Progenitor cell of endocrine pancreas (in vitro differentiated cells): ENCODE measurements at places on chromosomes 3 and 15. TPM values are rescaled to one million over a fixed set of nuclear protein-coding genes. Genes with fewer than 3 reads are reported as not detected.

- no peak for DNase-seq
These were observed 29.9 kb downstream of the POLQ start for GRCh38 chr3:121515862-121516261.

DNA sequence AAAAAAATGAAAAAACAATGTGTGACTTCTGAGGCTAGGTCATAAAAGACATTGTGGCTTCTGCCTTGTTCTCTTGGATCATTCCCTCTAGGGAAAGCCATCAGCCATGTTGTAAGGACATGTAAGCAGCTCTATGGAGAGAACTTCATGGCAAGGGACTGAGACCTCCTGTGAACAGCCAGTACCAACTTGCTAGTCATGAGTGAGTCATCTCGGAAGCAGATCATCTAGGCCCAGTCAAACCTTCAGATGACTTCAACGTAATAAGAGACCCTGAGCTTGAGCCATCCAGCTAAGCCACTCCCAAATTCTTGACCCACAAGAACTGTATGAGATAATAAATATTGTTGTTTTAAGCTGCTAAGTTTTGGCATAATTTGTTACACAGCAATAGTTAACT, 4.9 kb downstream of the MON1A start:
- no peak for DNase-seq

GRCh38 chr15:55289746-55290527, at the start of gene RAB27A:
Gene RAB27A (minus strand): TSS chr15:55289813. CDS start chr15:55234934, 54,879 bp downstream.
- peak; percentile 62 for DNase-seq

DNA sequence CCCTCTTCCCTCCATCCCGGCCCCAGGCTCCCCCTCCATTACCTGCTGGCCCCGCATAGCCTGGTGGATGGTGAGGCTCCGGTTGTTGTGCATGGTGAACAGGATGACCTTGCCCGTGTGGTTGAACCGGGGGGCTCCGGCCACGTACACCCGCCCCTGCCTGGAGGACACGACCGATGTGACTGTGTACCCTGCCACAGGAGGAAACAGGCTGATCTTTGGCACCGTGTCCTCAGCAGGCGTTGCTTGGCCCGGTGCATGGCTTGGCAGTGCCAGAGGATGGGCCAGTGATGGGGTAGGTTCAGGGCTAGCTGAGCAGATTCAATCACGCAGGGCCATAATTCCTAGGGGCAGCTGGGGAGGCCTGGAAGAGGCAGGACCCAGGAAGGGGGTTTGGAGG, 58.1 kb downstream of the FEM1B start:
- no peak for DNase-seq

- DNase-seq, result no peak
These were observed 280.5 kb downstream of the GAP43 start for GRCh38 chr3:115903843-115904242.

GRCh38 chr3:118436697-118437262, 597.9 kb downstream of the IGSF11 start:
- no peak for DNase-seq

GRCh38 chr15:50687302-50687902, 805 bp upstream of the TRPM7 start:
- DNase-seq, result no peak

- DNase-seq, result no peak
These were observed 33.4 kb upstream of the RAD18 start for GRCh38 chr3:8996681-8997121.

- DNase-seq, result no peak
These were observed 82.3 kb downstream of the ST6GAL1 start for GRCh38 chr3:187012609-187013051.

GRCh38 chr3:129689036-129689435, 82.6 kb upstream of the PLXND1 start:
- no peak for DNase-seq

DNA sequence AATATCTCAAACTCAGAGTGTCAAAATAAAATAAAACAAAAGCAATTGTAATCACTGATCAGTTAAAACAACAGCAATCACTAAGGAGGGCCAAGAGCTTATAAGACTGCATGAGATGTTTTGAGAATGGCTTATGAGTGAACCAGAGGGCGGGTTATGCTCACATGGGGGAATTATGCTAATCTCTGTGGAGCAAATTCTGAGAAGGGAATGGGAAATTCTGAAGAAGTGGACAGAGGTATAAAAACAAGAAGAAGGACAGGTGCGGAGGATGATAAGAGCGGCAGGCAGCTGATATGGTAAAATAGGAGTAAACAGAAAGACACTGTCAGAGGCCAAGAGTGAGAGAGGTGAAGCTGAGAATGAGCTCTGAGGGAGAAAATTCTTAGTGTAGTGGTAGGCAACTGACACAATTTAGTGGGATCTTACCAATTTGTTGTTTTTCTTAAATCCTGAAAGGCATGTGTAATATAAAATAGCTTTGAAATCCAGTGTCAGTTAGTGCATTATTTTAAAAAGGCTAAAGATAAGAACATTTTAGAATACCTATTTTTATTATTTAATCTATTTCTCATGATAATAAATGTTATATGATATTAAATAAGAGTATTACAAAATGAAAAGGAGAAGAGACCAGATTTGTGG, 133.8 kb downstream of the SPATA16 start:
- no peak for DNase-seq

- no peak for DNase-seq
These were observed 465.4 kb upstream of the THBS1 start for GRCh38 chr15:39115379-39116057.

GRCh38 chr3:102533784-102534183, 99.0 kb downstream of the ZPLD1 start:
- DNase-seq, result no peak

GRCh38 chr15:35669432-35670045, 123.6 kb upstream of the DPH6 start:
- no peak for DNase-seq

GRCh38 chr3:147760085-147760484, 350.9 kb downstream of the ZIC1 start:
- no peak for DNase-seq

DNA sequence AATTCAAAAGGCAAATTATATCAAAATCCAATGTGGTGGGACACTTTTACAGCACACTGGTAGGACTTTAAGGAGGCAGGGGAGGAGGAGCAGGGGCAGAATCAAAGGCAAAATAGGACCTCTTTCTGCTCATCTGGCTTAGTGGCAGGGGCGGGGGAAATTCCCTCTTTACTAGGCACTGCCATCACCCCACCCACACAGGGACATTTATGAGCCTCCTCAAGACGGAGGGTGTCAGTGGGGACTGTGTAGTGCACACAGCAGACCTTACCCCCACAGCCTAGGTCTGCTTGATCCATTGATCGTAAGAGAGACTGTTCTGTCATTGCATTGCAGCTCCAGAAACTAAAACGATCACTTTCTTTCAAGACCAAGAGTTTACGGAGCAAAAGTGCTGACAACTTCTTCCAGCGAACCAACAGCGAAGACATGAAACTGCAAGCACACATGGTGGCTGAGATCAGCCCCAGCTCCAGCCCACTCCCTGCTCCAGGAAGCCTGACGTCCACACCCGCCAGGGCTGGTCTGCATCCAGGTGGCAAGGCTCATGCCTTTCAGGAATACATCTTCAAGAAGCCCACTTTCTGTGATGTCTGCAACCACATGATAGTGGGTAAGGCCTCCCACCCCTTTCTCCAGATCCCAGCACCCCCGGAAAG, 62.9 kb downstream of the STAC start:
- DNase-seq, result no peak

DNA sequence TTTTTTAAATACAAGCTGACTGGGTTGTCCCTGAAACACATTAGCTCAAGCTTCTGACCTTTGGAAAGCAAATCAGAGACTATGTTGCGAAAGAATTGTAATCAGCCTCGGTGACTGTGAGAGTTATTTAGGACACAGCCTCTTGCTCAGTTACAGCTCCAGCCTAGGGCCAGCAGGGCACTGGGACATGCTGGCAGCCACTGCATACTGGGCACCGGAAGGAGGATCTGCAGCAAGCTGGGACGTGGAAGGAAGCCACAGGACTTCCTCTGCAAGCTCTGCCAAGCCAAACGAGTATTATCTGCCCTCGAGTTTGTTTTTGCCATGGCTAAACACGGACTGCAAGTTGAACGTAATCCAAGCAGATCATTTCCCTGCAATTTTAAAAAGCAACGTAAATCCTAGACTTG, 24.4 kb upstream of the COPG1 start:
- no peak for DNase-seq

DNA sequence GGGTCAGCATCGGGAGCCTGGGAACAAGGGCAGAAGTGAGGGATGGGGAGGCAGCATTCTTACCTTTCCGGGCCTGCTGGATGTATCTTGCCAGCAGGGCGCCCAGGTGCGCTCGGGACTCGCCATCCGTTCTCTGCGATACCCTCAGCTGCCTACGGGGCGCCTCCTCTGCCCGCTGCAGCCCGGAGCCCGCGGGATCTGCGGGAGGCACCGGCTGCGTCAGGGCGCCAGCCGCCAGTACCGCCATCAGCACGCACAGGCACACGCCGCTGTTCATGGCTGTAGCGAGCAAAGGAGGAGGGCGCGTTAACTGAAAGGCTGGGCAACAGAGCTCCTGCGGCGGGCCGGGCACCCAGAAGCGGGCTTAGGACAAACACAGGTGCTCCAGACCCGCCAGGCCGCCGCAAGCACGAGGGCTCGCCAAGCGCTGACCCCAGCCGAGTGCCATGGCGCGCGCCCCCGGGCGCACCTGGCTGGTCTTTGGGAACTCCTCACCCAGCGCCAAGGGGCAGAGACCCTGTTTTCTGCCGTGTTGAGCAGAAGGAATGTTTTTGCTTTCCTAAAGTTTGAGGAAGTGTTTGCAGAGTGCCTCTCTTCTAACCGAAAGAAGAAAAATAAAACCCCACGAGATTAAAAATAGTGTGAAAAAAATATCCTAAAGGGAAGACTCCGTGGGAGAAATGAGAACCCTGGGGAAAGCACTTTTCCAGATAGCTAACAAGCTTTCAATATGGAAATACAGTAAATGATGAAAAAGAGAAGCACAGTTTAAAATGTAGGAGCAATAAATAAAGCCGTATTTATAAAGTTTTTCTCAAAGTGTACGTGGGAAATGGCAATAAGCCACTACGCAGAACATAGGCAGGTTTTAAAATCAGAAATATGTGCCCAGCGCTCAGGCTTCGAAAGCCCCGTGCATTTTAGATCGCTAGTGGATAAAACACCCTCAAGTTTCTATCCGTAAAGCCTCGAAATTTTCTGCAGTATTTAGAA, 2.3 kb downstream of the CCK start:
- peak; percentile 28 for DNase-seq

DNA sequence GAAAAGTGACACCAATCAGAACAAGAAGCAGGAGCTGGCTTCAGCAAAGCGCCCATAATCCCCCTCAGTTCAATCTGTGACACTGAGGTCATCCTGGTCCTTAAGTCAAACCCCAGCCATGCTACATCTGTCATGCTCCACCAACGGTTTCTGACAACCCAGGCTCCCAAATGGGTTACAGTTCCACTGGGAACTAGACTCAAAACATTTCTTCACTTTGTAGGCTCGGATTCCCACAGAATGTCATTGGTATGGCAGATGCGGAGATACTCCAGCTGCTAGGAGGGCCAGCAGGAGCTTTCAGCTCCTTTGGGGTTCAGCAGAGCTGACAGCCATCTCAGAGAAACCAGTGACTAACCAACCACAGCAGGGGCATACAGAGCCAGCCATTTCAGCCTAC, 48.9 kb downstream of the SUMF1 start:
- no peak for DNase-seq

- no peak for DNase-seq
These were observed 408.9 kb upstream of the WNT5A start for GRCh38 chr3:55895897-55896566.

DNA sequence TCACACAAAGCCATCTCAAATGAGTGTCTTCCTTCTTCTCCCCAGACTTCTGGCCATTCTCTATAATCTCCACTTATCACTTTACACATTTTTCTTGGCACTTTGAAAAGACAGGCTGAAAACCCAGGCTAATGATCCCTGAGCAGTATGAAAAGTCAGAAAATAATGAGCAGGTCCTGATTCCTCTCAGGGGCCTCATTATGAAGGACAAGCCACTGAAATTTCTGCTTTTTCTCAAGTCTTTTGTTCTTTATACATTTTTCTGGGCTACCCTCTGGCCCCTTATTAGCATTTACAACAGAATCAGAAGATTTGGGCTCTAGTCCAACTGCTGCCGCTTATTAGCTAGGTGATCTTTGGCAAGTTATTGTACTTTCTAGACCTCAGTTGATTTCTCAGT, 9.5 kb upstream of the ST6GAL1 start:
- DNase-seq, result no peak

DNA sequence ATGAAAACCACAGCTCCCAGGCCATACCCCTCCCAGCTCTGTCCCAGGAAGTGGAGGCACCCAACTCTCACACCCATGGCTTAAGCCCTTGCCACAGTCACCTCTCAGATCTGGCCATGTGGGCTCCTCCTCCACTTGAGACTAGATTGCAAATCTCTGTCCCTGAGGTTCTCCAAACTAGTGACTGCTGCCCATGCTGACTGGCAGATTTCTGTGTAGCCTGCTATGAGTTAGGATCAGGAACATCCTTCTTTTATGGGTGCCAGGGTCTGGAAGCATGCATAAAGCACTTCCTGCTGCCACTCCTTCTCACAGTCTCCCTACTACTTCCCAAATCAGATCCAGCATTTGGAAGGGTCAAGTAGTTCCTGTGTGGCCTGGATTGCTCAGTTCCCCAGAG, 59.6 kb upstream of the GOLIM4 start:
- no peak for DNase-seq

GRCh38 chr3:120129718-120130513, 35.7 kb upstream of the GSK3B start:
- DNase-seq, result no peak

GRCh38 chr3:160125258-160125657, 100.0 kb upstream of the C3orf80 start:
- DNase-seq, result no peak

DNA sequence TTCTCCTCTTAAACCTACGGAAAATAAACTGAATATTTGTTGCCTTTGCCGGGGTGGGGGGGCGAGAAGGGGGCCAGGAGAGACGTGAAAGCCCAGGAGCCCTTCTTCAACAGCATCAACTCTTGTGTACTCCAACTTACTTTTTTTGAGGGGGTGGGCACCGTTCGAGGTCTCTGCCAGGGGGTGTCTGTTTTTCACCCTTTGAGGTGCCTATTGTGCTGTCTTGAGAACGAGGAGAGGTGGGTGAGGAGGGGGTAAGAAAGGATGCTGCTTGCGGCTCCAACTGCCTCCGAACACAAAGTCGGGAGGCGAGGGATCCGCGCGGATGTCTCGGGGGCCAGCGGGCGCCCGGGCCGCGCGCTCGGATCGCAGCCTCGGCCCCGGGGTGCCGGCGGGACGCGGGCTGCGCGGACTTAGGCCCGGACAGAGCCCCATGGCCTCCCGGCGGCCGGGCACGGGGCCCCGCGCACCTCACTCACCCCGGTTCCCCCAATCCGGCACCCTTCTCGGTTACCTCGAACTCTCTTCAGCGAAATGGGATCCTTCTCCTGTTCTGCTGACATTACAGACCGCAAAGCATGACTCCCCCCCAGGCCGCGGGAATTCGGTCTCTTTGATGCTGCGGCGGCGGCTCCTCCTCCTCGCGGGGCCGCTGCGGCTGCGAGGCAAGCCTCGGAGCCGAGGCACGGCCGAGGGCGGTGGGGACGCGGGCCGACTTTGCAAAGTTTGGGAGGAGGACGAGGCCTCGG, 650 bp downstream of the PYGO1 start:
- peak; percentile 50 for DNase-seq

GRCh38 chr3:174202561-174202960, 656.6 kb upstream of the NAALADL2 start:
- DNase-seq, result no peak

NRROS gene
- 1.4 and 2.0 TPM in 2 replicates for total RNA-seq

CDHR4 gene
- total RNA-seq, result not detected in 2 replicates

SEC22A gene
- 13.9 and 14.0 TPM in 2 replicates for total RNA-seq

DUSP7 gene
- 10.1 and 10.3 TPM in 2 replicates for total RNA-seq

DAPK2 gene
- 2.0 and 3.2 TPM in 2 replicates for total RNA-seq

IL20RB gene
- 0.62 and 1.7 TPM in 2 replicates for total RNA-seq

ANKDD1A gene
- total RNA-seq, result 1.4 and 2.0 TPM in 2 replicates

DNASE1L3 gene
- total RNA-seq, result not detected in 2 replicates

GPR171 gene
- not detected in 2 replicates for total RNA-seq
